ENCODE measurements at places on chromosomes 6 and 20.

- no peaks in the 10 kb centered on the region for H3K27me3 ChIP-seq
- H3K36me3 ChIP-seq, result peaks cover 4% of the 10 kb centered on the region
- peaks cover 13% of the 10 kb centered on the region for H3K4me1 ChIP-seq
- DNase-seq, result no peak
Measured at GRCh38 chr6:3419624-3420272, 37.1 kb downstream of the SLC22A23 start.

- H3K4me1 ChIP-seq, result no peaks in the 10 kb centered on the region
- no peak overlapping the region for H3K4me3 ChIP-seq
- DNase-seq, result no peak
- no peaks in the 10 kb centered on the region for H3K36me3 ChIP-seq
Measured at GRCh38 chr6:42400061-42400760, 51.5 kb downstream of the TRERF1 start.

DNA sequence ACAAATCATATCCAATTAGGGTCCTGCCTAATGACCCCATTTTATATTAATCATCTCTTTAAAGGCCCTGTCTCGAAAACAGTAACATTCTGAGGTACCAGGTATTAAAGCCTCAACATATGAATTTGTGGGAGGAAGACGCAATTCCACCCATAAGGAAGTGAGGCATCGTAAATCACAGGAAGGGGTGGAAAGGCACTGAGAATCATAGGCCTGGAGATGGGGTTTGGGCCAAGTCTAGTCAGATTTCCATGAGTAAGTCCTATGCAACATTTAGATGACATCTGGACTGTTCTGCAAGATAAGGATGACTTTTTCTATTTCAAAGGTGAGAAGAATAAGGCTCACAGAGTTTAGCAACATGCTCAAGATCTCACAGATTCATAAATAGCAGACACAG, 534.0 kb downstream of the KHDRBS2 start:
- no peaks in the 10 kb centered on the region for H3K4me1 ChIP-seq
- no peak overlapping the region for H3K27ac ChIP-seq
- DNase-seq, result no peak
- no peaks in the 10 kb centered on the region for H3K36me3 ChIP-seq

GRCh38 chr20:22836211-22836610, 198.9 kb upstream of the SSTR4 start:
- H3K27ac ChIP-seq, result no peak overlapping the region
- no peaks in the 10 kb centered on the region for H3K36me3 ChIP-seq
- no peak for DNase-seq
- H3K27me3 ChIP-seq, result no peaks in the 10 kb centered on the region
- H3K4me1 ChIP-seq, result no peaks in the 10 kb centered on the region

DNA sequence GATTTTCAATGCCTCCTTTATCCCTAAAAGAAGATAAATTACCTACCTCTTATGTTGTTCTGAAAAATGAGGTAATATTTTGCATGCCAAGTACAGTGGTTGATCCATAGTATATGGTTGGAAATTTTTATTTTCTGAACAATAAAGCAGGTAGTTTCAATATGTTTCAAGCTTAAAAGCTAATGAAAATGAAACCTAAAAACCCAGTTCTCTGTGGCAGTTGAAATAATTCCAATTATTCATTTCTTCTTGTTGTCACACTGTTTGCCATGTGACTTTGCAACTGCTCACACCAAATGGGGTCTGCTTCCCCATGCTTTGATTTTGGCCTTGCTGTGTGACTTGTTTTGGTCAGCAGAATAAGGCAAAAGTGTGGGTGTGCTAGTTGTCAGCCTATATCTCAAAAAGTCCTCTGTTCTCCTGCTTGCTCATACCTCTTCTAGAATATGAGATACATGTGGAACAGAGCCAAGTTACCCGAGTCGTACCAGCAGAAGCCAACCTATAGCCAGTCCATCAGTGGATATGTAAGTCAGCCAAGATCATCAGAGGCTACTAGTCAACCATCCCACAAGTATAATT, 197.2 kb upstream of the THEMIS start:
- no peak for DNase-seq
- H3K27ac ChIP-seq, result no peak overlapping the region
- H3K36me3 ChIP-seq, result no peaks in the 10 kb centered on the region

- H3K27me3 ChIP-seq, result no peaks in the 10 kb centered on the region
- no peaks in the 10 kb centered on the region for H3K36me3 ChIP-seq
- no peak overlapping the region for H3K4me3 ChIP-seq
Measured at GRCh38 chr6:15569035-15569995, 93.5 kb downstream of the DTNBP1 start.

DNA sequence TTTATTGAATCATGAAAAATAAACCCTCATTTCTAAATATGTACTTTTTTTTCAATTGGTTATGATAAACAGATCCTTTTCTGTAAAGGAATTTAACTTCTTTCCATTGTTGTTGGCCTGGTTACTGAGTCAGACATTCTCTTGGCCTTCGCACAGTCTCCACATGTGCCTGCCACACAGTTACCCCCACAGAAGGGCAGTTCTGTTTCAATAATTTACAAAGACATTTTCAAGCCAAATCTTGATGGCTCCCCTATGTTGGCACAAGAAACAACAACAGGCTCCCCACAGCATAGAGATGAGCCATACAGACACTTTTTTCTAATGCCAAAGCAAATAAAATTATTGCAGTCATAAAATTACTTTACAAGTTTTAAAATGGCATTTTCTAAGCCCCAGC, 55.6 kb upstream of the BEND6 start:
- no peak overlapping the region for H3K4me3 ChIP-seq
- no peaks in the 10 kb centered on the region for H3K27me3 ChIP-seq
- DNase-seq, result no peak
- no peaks in the 10 kb centered on the region for H3K4me1 ChIP-seq
- no peak overlapping the region for H3K27ac ChIP-seq

- no peak overlapping the region for H3K27ac ChIP-seq
- H3K4me3 ChIP-seq, result no peak overlapping the region
- no peaks in the 10 kb centered on the region for H3K36me3 ChIP-seq
- no peaks in the 10 kb centered on the region for H3K4me1 ChIP-seq
- no peaks in the 10 kb centered on the region for H3K27me3 ChIP-seq
Measured at GRCh38 chr6:79280756-79281155, 46.3 kb upstream of the HMGN3 start.

GRCh38 chr20:16083639-16084280, 489.5 kb downstream of the KIF16B start:
- H3K4me3 ChIP-seq, result no peak overlapping the region
- H3K27ac ChIP-seq, result no peak overlapping the region
- no peak for DNase-seq
- no peaks in the 10 kb centered on the region for H3K36me3 ChIP-seq

- no peaks in the 10 kb centered on the region for H3K4me1 ChIP-seq
- no peak overlapping the region for H3K27ac ChIP-seq
- H3K4me3 ChIP-seq, result no peak overlapping the region
- no peaks in the 10 kb centered on the region for H3K36me3 ChIP-seq
- DNase-seq, result no peak
- no peaks in the 10 kb centered on the region for H3K27me3 ChIP-seq
Measured at GRCh38 chr20:8234580-8234979, 102.5 kb downstream of the PLCB1 start.

DNA sequence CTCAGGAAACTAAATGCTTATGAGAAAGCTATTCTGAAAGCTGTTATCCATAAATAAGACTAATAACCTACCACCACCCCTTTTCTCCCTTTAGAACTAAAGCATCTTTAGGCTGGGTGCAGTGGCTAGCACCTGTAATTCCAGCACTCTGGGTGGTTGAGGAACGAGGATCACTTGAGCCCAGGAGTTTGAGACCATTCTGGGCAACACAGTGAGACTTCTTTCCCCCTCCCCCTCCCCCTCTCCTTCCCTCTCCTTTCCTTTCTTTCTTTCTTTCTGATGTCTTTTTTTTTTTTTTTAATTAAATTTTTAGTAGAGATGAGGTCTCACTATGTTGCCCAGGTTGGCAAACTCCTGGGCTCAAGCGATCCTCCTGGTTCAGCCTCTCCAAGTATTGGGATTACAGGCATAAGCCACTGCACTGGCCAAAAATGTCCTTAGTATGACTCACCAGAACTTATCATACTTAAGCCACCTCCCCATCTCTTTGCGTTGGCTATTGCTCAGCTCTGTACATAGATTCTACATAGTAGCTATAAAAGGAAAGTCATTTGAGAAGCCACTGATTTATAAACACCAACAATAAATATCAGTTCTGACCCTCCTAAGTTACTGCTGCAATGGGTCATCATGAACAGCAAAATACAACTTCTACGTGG, 54.8 kb upstream of the SPDEF start:
- no peak overlapping the region for H3K4me3 ChIP-seq
- peaks cover 23% of the 10 kb centered on the region for H3K4me1 ChIP-seq
- no peak for DNase-seq

DNA sequence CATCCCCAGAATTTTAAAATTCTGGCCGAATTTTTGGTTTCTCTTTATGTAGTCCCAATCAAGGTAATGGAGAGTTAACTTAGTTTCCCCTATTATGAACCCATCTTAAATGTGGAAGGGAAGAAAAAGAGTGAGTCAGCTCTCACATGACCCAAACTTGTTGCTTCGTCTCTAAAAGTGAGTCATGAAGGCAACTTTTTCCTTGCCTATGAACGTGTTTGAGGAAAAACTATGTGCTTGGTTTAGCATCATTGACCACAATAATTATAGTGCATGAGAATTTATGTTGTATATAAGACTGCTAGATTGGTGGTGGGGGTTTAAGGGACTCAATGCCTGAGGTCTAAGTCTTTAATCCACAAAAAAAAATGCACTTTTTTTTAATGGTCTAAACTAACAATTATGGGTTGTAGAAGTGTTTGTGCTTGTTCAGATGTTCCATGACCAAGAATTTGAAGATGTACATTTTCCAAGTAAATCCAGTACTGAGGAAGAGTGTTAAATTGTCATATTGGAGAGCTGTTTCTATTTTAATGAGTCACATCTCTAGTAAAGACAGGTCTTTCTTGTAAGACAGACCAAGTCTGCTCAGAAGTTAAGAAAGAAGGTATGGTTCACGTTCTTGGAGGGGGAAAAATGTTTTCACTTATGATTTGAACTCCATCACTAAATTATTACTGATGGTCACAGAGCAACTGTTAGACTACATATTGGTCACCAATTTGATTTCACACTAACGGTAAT, 409.9 kb upstream of the MARCKS start:
- no peak overlapping the region for H3K27ac ChIP-seq
- H3K4me1 ChIP-seq, result no peaks in the 10 kb centered on the region
- no peaks in the 10 kb centered on the region for H3K36me3 ChIP-seq
- H3K27me3 ChIP-seq, result no peaks in the 10 kb centered on the region
